ENCODE measurements at places on chromosomes 2 and 18.

- DNase-seq = no peak
These were observed 339.0 kb upstream of the LRRTM1 start for GRCh38 chr2:80643598-80643997.

- DNase-seq = no peak
These were observed 46.6 kb downstream of the VAPA start for GRCh38 chr18:9960258-9960904.

DNA sequence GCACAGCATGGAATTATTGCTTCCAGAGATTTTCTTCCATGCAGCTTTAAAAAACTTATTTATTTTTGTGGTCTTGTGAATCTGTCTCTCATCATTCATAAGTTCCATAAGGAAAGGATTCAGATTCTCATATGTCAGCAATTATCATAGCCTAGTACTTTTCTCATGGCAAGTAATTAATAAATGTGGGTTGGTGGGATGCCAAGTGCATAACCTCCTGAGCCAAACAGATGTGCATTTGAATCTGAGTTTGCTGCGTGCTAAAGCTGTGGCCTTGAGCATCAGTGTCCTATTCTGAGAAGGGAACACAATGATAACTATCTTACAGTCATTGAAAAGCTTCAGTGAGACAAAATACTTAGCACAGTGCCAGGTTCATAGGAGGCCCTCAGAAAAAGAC lies 331.9 kb downstream of the PDE11A start:
- DNase-seq = no peak

DNA sequence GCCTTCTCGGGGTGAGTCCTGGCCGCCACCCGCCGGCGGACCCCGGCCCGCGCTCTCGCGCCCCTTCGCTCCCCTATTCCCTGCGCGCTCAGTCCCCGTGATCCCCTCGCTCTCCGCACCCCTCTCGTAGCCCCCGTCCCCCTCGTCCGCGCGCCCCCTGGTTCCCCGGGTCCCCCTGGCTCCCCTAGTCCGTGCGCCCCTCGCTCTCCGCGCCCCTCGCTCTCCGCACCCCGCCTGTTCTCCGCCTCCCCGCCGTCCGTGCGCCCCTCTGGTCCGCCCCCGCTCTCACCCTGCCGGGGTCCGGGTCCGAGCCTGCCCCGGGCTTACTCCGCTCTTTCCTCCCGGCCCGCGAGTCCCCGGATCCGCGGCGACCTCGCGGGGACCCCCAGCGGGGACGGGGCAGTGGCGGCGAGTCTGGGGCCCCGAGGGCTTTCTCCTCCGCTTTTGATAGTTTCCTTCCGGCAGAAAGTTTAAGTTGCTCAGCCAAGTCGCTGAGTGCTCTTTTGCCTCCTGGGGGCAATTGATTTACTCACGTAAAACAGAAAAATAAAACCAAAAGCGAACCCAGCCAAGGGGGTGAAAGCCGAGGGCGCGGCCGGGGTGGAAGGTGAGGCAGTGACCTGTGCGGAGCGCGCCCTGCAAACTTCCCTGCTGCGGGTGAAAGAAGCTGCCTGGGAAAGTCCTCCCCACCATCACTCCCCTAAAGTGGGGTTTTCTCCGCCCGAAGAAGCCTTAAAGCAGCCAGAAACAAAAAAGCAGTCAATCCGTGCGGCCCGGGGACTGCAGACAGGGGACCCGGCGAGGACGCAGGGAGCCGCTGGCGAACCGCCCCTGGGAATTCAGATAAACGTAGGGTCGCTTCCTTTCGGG lies 568 bp downstream of the RAB31 start:
- no peak for DNase-seq

DNA sequence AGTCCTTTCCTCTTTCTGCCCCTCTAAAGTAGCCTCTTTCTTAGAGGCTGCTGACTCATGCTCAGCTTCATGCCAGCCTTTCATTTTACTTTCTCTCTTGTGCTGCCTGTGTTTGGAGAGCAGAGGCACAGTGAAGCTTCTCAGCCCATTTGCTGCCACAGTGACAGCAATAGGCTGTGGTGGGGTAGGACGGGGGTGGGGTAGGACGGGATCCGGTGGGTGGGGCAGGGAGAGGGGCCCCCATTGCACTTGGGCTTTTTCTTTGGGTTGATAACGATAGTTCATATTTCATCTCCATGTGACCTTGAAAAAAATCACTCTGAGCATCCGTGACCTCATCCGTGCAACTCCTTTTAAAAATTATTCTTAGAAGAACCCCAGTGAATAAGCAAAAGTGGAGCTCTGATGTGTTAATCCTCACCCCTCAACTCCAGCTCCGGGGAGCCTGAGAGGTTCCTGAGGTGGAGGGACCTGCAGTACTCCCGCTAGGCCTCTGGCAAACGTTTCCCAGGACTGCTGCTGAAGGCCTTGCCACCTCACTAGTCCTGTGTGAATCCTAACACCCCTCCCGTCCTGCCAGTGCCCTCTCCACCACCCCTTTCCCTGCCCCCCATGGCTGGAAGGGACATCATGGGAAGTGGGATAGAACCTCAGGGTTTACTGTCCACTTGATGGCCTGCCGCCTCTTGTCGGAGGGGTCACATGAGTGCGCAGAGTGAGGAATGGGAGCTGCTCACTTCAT lies 70.8 kb downstream of the INPP4A start:
- no peak for DNase-seq

DNA sequence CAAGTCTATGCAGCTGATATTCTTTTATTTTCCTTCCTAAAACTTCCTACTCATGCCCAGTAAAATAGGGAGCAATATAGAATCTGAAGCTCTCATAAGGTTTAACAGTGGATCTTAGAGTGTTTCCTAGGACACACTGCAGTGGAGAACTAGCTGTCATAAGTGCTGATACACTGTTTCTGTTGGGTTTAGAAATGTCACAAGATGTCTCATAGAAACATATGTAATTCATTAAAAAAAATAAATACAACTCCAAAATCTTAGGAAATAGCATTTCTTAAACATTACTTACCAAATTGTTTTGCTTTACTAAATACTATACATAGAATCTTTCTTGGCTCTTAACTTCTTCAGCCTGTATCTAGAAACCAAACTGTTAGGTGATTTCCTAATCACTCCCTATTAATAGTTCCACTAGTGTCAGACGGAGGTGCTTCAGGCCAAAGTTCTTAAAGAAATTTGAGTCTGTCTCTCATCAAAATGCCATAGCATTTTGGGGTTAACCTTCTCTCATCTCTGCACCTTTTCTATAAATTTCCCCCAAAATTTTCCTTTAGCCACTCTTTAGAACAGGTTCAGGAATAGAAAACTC lies 93.7 kb downstream of the CERKL start:
- no peak for DNase-seq

DNA sequence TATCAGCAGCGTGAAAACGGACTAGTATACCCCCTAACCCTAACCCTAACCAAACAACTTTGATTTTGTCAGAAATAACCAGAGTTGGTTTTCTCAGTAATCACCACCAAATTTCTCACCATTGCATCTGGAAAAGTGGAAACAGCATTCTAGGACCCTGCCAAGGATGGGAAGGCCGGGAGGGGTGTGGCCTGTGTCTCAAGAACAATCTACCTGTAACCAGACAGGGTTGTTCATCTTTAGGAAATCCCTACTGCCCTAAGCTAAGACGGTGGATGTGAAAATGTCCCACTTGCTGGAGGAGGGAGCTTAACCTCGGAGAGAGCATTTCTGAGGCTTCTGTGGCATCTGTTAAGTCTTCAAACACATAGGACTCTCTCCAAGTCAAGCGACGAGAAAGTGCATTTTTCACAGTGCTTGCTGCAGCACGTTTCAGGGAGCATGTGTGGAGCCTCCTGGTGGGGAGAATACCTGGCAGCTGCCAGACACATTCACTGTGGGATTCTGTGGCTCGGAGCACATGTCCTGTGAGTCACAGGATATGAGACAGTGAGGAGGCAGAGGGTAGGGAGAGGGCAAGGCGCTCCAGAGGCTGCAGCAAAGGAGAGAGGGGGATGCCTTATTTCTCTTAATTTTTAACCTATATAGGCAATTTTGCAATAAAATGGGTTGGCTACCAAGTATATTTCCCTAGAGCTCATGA lies 207.5 kb downstream of the SPP2 start:
- DNase-seq = no peak

DNA sequence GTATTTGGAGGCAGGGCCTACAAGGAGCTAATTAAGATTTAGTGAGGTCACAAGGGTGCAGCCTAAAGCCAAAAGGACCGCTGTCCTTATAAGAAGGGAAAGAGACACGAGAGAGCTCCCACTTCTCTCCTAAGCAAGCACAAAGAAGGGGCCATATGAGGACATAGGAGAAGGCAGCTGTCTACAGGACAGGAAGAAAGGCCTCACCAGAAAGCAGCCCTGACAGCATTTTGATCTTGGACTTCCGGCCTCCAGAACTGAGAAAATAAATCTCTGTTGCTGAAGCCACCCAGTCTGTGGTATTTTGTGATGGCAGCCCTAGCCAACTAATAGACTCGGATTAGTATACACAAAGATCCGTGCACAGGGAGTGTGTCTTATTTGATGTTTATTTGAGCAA lies 139.7 kb downstream of the B3GNT2 start:
- DNase-seq = no peak

DNA sequence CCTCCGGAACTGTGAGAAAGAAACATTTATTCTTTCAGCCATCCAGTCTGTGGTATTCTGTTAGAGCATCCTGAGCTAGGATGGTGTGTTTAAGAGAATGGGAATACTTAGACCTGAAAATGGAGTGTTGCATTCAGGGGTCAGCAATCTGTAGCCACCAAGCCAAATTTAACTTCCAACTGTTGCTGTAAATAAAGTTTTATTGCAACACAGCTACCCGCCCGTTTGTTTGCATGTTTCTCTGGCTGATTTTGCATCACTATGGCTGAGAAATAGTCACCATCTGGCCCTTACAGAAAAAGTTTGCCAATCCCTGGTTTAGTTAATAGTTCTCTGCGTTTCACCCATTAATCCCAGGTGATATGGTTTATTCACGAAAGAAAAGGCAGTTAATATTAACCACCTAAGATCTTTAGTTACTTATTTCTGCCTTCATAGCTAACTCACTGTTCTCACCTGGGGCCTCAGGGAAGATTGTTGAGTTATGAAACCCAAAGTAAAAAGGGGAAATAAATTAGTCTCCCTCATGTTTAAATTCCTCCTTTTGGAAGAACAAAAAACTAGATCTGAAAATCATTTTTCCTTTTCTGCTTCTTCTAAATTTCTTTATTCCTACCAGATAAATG lies 9.5 kb upstream of the CYS1 start:
- no peak for DNase-seq

- no peak for DNase-seq
These were observed 36.1 kb upstream of the MRPL33 start for GRCh38 chr2:27735263-27735904.

DNA sequence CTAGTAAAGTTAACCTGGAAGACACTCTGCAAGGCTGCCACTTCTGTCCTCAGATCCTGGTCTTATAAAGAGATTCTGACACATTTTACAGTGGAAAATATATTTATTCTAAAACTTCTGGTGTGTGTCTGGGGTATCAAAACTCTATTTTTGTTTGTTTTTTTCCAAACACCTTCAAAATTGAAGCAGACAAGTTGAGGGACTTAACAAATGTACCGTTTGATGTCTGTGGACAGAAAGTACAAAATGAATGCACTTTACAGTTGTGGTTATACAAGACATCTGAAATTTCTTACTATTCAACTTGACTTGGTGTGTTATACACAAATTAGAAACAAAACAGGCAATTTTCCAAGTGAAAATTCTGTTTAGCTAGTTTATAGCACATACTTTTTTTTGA lies 823.2 kb upstream of the SALL3 start:
- no peak for DNase-seq

- no peak for DNase-seq
These were observed 329.5 kb downstream of the PAX3 start for GRCh38 chr2:221969087-221969829.

Measured in hematopoietic multipotent progenitor cell treated with erythropoietin and hydrocortisone succinate and interleukin-3 and kit ligand, for 17 days (in vitro differentiated cells).